Activated CD8-positive, alpha-beta memory T cell treated with anti-CD3 and anti-CD28 coated beads for 4 hours (primary cell): ENCODE measurements at places on chromosomes 12 and 14.

- DNase-seq, result no peak
These were observed 41.7 kb downstream of the NPAS3 start for GRCh38 chr14:32980178-32980901.

DNA sequence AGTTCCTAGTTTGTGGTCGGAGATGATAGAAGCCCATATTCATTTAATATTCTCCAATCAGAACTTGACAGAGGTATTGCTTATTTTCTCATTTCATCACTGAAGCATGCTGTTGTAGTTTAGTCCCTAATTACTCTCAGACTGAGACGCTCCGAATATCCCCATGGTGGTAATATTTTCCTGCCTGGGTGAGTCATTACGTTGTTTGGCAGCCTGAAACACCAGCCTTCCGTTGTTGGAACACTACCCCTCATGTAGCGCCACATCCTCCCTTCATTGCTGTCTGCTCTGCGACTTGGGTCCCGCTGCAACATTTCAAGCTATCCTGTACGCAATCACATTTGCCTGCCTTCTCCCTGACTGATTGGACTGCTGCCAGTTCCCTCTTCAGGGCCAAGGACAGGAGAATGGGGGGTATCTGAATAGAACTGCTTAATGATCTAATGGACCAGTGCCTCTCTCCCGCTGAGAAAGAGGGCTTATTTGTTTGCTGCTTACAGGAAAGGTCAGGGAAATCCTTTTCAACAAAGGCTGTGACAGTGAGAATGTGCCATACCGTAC is 369.1 kb downstream of the NPAS3 start:
- no peak for DNase-seq

DNA sequence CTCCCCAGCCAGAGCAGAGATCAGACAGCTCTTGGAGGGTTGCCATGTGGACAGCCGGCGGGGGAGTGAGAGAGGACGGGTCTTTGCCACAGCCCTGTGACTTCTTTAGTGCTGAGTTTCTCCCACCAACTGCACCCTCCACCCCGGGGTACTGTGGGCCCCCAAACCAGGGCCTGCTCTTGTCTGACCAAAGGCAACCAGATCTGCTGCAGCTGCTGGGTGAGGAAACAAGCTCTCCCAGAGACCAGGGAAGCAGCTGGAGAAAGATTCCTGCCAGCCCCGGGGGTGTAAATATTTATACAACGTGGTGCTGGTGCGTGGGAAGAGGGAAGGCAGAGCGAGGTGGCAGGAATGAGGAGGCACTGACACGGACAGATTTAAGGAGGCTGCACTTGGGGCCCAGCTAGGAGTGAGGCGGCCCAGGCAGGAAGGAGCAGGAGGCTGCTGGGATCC is 14.3 kb upstream of the ZFP36L1 start:
- DNase-seq, result no peak

DNA sequence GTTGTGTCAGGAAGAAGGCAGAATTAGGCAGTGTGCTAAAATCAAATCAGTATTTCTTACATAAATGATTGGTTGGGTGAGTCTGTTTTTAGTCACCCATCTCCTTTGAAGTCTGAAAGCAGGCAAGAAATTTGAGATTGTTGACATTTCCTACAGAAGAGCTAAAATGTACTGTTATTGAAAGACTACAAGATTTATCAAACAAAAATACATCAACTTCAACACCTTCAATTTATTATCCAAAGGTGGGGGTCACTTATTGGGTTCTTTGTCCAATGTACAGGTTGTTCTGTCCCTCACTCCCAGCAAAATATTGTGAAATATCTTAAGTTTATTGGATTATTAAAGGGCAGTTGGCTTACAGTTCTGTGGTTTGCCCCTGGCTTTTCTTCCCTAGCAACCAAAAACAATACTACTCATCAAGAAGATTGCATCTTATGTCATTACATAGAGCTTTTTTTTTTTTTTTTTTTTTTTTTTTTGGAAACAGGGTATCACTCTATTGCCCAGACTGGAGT is 20.6 kb upstream of the PKP2 start:
- DNase-seq, result no peak

GRCh38 chr12:100216337-100216736 is 15.7 kb downstream of the ACTR6 start:
- DNase-seq, result no peak
